ENCODE measurements at places on chromosomes 4 and X. TPM values are rescaled to one million over a fixed set of nuclear protein-coding genes. Genes with fewer than 3 reads are reported as not detected.

REPS2 gene
- polyA plus RNA-seq: 2.1 TPM

- DNase-seq: peak; percentile 53
Observed at GRCh38 chr4:5812506-5813229, 80.2 kb downstream of the CRMP1 start.

- no peak for DNase-seq
Observed at GRCh38 chr4:169167957-169168858, 102.5 kb downstream of the SH3RF1 start.

DNA sequence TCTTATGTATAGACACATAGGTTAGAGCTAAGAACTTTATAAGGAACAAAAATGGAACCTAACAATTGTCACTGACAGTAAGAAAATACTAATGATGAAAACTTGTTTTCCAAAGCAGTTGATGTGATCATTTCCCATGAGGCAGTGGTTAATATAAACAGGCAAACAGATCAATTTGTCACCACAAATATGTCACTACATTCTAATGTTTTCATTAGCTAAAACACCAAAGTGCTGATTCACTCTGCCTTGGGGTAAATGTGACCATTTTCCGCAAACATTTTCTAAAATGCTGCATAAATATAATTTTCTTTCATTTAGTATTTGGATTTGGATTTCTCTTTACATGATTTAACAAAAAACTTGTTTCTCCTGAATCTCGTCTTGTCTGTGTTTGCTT, 408.9 kb upstream of the CTSO start:
- DNase-seq: no peak

GRCh38 chr4:14221176-14221575, 593.7 kb upstream of the BOD1L1 start:
- no peak for DNase-seq

- no peak for DNase-seq
Observed at GRCh38 chr4:15303052-15303641, 124.7 kb upstream of the C1QTNF7 start.

- DNase-seq: no peak
Observed at GRCh38 chrX:28586981-28587551, at the start of gene IL1RAPL1. TSS of gene IL1RAPL1 (plus strand) at chrX:28587446.

- DNase-seq: no peak
Observed at GRCh38 chrX:23364416-23364815, 29.8 kb downstream of the PTCHD1 start.

DNA sequence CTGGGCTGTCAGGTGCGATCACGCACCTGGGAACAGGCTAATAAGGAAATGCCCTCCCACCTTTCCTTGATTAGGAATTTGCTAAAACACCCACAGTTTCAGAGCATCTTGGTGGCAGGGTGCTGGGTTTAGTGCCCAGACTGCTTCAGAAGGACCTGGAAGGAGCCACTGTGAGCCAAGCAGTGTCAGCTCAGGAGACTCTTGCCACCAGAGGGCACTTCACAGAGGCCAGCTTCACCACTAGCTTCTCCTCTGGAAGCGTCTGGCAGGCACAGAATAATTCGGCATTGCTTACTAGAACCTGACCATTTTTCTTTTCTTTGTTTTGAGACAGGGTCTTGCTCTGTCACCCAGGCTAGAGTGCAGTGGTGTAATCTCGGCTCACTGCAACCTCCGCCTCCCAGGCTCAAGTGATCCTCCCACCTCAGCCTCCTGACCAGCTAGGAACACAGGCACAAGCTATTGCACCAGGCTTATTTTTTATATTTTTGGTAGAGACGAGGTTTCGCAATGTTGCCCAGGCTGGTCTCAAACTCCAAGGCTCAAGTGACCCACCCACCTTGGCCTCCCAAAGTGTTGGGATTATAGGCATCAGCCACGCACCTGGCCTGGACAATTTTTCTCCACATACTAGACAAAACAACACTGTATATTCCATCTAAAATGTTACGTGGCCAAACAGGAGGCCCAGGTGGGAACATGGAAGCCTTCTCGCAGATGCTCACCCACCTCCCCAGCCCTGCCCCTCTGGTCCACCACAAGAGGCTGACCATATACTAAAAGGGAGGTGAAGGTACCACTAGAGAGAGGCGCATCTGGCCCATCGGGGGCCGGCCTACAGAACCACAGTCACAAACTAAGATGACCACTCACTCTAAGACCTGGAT, 14.1 kb downstream of the NOP14 start:
- no peak for DNase-seq

GRCh38 chr4:55216863-55217635, 91.7 kb upstream of the KDR start:
- DNase-seq: no peak

Data from CD14-positive monocyte (primary cell).